ENCODE measurements at places on chromosomes 5 and 9.

- DNase-seq = no peak
These were observed 10.5 kb upstream of the PLEKHG4B start for GRCh38 chr5:81391-82021.

- DNase-seq = no peak
These were observed 248.1 kb downstream of the CETN3 start for GRCh38 chr5:90161414-90161813.

GRCh38 chr9:136187683-136188586 lies 17.0 kb downstream of the LHX3 start:
- no peak for DNase-seq

DNA sequence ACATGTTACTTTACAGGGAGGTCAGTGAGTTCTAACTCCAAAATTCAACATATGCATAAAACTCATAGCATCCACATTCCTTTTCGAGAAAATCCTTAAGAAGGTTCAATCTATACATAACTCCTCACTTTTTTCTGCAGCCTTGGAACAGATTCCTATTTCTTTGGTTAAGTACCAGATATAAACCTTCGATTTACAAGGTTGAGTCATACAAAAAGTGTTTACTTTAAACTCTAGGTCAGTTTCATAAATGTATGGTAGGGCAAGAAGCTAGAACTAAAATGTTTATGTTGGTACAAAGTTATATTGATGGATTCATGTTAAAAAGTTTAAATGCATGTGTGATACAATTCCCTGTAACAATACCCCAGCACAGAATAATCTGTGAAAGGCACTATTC lies 19.4 kb downstream of the CDKN2AIPNL start:
- DNase-seq = no peak

DNA sequence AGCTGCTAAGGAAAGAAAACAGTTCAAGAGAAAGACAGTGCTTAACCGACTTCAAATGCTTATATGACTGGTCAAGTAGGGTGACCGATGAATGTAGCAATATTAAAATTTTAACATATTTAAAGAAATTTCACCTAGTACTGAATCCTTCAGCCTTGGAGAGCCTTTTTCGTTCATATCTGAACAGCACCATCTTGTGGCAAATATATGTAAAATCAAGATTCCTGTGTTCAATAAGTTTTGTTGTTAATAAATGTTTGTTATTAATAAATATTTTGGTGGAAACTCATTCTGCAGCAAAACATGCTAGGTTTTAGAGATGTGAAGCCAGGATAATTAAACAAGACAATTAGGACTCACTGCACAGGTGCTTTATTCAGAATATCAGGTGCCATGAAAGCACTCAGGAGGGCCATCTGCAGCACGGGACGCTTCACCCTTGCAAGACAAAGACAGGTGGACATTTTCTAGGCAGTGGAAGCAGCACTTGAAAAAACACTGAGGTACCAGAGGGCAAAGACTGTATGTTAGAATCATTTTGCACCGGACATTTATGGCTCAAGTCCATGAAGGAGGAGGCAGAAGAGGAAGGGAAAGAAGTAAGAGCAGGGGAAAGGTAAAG lies 15.6 kb downstream of the TICAM2 start:
- no peak for DNase-seq

DNA sequence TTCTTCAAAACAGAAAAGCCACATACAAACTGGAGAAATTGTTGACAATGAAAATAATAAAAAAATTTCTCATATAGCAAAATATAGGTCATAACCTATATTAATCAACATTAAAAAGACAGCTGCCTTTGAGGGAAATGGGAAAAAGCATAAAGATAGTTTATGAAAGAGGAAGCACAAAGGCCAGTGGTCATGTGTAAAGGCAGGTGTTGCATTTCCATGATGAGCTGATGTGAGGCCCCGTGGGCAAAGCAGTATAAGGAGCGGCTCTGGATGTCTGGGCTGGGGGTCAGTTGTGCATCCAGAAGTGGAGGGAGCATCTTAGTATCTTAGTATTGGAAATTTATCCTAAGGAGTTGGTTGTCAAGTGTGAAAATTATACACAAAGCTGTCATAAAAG lies 18.3 kb downstream of the NDUFS6 start:
- DNase-seq = no peak

- DNase-seq = no peak
These were observed 630.9 kb downstream of the IRX1 start for GRCh38 chr5:4226565-4226964.

DNA sequence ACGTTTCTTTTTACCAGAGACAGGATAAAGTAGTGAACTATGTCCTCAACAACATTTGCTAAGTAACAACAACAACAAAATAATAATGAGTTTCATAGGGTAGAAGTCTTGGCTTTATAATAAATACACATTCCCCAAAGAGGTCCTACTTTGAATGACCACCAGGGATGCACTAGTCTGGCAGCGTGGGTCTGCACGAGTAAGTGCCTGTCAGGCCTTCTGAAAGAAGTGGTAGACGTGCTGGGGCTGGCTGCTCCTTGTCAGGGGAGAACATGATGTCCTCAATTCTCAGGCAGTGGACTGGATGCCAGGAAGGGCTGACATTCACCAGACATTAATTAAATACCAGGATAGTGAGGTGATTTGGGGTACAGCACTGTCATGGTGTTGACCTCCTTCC lies 331.1 kb downstream of the TMEM38B start:
- no peak for DNase-seq

- DNase-seq = peak; percentile 99
These were observed 45.9 kb upstream of the PJA2 start for GRCh38 chr5:109455598-109456096.

GRCh38 chr9:133959171-133959570 lies 33.0 kb downstream of the VAV2 start:
- no peak for DNase-seq

DNA sequence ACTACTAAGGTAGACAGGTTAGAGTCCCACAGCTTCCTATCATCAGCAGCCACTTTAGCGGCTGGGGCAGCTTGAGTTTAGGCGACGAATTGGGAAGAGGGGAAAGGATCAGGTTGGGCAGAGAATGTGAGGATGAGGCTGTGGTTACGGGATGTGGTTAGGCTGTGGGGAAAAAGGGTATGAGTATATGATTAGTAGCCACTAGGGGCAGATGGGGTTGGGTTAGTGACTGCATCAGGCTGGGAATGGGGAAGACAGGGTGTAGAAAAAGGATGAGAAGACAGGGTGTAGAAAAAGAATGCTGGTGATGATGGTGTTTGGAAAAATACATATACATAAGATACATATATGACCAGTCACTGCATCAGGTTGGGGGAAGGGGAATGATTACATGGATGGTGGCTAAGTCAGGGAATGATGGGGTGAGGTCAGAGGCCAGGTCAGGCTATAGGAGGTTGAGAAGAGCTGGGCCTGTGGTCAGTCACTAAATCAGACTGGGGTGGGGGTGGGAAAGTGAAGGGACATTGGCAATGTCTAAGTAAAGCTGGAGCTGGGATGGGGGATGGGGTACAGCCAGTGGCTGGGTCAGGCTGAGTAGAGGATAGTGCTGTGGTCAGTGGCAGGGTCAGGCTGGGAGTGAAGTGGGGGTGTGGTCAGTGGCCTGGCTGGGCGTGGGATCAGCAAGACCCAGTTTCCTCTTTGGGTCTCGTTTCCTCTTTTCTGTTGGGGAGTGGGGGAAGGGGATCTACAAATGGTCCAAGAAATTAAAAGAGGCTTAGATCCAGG lies 2.1 kb downstream of the TLN1 start:
- DNase-seq = peak; percentile 63

GRCh38 chr5:111535879-111536549 lies 23.7 kb upstream of the STARD4 start:
- DNase-seq = no peak

GRCh38 chr9:137148661-137149060 lies 9.7 kb downstream of the GRIN1 start:
- no peak for DNase-seq

Data from skeletal muscle cell (primary cell).